Activated T-helper 1 cell treated with anti-CD3 and anti-CD28 coated beads, Interleukin-12 subunit alpha, Interleukin-12 subunit beta, Interleukin-2, Interleukin-4 antibody, amounts not matched to agents 30 ng/mL and 10 ng/mL and 1 ng/mL, durations not matched to agents 14 hours and 24 hours and 36 hours (primary cell): ENCODE measurements at places on chromosomes 5 and 9. TPM values are rescaled to one million over a fixed set of nuclear protein-coding genes. Genes with fewer than 3 reads are reported as not detected.
A peak's percentile ranks its signal among the peaks of the same experiment; 100 is the strongest.

The LCN1 gene
- total RNA-seq: not detected in 2 replicates

The BTNL8 gene
- total RNA-seq: not detected in 2 replicates

The EPB41L4A gene
- not detected in 2 replicates for total RNA-seq

GRCh38 chr5:147408980-147409379, 100.9 kb downstream of the DPYSL3 start:
- DNase-seq: no peak

GRCh38 chr5:138177941-138178515, 402 bp downstream of the BRD8 start:
- DNase-seq: peak; percentile 22

The TTLL11 gene
- total RNA-seq: 3.0 and 4.5 TPM in 2 replicates

The CTNND2 gene
- not detected in 2 replicates for total RNA-seq

DNA sequence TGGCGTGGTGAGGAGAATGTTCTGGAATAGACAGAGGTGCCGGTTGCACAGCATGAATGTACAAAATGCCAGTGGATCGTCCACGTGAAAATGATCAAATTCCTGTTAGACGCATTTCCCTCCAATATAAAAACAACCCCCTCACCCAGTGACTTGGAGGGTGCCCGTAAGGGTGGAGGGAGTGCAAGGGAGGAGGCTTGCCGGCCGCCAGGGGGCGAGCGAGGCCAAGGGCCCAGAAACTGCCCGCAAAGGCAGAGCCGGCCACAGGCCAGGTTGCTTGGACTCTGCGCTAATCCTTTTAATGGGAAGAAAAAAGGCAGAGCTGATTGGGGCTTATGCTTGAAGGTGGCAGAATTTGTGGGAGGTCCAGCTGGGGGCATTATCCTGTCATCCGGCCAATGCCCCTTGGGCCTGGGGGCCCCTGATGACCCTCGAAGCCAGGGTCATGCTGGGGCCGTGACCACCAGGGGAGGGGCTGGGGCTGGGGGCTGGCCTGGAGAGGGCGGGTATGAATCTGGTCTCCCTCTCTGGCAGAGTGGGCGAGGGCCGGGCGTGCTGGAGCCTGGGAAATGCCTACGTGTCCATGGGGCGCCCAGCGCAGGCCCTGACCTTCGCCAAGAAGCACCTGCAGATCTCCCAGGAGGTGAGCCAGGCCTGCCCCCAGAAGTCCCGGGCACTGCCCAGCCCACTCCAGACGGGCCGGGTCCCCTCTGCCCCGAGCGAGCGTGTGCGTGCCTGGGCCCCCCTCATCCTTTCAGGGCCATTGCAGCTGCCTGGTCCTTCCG, 12.0 kb downstream of the GPSM1 start:
- DNase-seq: no peak

DNA sequence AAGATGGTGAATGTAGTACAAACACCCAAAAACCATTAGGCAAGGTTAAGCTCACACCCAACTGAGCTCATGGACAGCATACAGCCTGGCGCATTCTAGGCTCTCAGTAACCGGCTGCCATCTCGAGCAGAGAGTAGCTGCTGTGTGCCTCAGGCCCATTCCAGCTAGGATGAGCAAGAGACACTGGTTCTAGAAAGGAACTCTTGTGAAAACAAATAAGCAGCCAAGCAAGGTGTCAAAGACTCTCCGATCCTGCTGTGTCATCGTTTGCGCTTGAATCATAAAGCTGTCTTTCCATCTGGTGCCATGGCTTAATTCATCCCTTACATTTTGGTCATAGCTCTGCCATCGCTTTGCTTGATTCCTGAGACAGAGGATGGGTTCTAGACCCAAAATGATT, 135.4 kb upstream of the MSX2 start:
- DNase-seq: no peak

The CSNK1A1 gene
- 195 and 205 TPM in 2 replicates for total RNA-seq

The DRD1 gene
- not detected in 2 replicates for total RNA-seq

The IGIP gene
- 2.5 and 3.5 TPM in 2 replicates for total RNA-seq

The FAM153A gene
- 6.3 and 6.5 TPM in 2 replicates for total RNA-seq

DNA sequence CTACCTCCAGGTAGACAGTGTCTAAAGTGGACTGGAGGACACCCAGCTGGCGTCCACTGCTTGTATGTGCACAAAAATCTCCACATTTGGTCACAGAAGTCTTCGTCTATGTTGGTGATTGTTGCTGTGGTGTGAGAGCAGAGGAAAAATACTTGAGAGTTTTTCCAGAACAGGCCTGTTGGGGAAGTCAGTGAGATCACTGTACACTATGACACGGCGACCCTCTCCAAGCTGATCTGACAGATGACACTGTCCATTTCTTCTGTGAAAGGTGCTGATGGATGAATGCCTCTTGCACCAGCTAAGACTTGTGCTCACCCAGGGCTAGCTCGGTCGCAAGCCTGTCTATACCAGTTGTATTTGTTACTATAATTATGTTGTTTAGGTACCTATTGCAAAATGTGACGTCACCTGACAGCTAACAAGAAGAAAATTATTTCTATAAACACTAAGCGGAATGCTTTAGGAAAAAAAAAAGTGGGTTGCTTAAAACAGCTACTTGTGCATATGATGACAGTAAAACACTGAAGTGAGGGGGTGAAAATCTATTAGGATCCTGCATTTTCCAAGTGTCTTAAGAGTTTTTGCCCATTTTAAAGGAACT, 142.3 kb downstream of the ROR2 start:
- no peak for DNase-seq

The DIMT1 gene
- 42.4 and 45.0 TPM in 2 replicates for total RNA-seq

DNA sequence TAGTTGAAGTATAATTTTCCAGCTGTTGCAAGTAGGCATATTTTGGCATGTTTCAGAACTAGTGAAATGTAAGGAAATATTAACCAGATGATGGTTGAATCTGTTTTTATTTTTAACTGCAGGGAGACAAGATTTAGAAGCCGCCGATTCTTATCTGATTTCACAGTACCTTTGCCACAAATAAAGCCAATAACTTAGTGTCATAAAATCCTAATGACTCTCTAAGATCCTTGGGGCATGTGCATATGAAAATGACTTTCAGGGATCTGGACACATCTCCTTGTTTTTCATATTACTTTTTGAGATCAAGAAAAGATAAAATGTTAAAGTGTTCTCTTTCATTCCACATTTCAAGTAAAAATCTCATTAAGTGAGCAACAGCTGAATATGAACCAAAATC, 125.8 kb upstream of the CNTLN start:
- DNase-seq: no peak

The LCN15 gene
- total RNA-seq: not detected in 2 replicates

DNA sequence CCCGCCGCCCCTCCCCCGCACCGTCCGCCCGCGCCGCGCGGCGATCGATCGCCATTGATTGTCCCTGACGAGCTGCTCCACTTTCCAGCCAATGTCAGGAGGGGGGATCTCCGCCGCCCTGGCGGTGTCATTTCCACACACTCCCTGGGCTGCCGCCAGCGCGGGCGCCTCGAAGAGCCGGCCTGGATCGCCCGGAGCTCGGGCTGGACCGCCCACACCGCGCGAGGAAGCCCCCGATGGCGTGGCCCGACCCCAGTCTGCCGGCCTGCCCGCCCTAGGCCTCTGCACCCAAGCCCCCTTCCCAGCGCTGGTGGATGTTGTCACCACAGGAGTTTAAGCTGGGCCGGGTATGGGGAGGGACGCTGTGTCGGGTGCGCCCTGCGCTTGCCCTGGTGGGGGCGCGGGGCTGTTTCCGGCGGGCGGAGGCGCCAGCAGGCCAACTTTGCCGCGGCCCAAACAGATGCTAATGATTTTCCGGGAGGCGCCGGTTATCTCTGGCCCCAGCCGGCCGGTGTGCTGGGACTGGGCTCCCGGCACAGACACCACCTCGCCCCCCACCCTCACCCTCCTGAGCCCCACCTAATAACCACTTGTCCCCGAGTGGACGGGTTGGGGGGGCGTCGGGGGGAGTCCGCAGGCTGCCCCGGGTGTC, 10.6 kb upstream of the CXXC5 start:
- DNase-seq: peak; percentile 17

GRCh38 chr9:95055334-95055850, 262.1 kb downstream of the FANCC start:
- DNase-seq: no peak

DNA sequence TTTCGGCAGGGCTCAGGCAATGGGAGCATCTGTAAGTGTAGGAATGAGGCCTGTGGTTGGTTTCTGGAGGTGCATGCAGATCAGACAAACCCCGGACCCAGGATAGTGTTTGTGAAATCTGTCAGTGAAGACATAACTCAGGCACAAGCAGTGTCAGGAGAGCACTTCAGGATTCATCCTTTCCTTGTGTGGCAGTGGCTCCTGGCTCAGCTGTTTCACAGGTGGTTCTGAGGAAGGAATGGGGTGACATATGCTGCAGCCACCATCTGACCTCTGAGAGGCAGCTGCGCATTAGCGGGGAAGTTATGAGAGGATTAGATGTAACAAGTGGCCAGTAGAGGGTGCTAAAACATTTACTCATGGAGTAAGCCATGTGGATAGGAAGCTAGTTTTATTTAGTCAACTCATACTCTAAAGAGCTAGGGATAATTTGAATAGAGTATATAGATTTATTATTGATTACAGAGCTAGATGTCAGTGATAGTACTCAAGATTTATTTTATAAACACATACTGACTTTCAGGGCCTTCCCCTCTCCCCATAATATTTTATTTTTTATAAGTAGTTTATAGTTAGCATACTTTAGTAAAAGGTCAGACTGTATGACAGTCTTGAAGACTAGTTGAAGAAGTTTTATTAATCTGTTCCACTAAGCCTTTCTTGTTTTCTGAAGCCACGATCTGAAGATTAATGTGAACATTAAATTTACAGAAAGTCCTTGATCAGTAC, 28.4 kb downstream of the NNT start:
- peak; percentile 31 for DNase-seq

GRCh38 chr9:76292246-76292645, 102.0 kb downstream of the RFK start:
- no peak for DNase-seq

DNA sequence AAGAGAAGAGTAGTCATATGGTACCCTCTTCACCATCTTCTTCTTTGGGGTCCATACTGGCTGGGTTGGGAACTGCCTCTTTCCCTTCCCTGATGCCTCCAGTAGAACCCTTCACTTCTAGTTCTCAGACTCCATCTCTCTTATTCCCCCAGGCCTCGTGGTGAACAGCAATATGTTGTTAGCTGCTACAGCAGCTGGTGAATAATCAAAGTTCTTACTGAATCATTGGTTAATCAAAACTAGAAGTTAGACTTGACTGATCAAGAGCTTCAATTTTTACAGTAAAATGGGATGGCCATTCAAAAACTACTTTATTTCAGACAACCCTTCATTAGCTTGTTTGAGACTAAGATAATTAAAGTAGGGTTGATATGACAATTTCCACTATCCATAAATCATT, 190.9 kb upstream of the GNA14 start:
- DNase-seq: no peak

The SLC45A2 gene
- 0.18 TPM in 1 of 2 replicates, not detected in the other for total RNA-seq

DNA sequence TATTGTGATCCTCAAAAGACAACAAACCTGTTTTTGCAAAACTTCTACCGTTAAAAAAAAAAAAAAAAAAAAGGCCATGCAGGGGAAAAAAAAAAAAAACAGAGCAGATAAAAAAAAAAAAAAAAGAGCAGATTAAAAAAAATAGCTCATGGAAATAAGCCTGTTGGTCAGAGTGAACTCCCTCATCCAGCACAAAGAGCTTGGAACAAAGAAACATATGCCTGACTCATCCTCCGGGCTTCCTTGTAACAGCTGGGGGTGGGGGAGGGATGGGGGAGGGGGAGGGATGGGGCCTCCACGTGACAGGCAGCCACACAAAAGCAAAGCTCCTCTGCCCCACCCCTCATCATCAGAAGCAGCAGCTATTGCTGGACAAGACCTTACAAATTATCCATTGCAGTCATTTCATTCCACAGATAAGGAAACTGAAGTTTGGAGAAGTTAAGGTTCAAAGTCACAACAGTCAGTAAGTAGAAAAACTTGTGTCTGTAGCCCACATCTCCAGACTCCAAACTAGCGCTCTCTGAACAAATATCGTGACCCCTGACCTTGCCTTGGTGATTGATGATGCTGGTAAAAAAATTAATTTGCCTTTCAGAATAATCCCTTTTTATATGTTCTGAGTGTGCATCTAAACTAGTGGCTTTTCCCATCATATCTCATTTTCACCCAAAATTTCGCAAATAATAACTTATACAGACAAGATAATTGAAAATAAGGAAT, 38.9 kb downstream of the SLC35D2 start:
- DNase-seq: no peak

- no peak for DNase-seq
Measured at GRCh38 chr9:108197008-108197365, 658.8 kb downstream of the ACTL7B start.

DNA sequence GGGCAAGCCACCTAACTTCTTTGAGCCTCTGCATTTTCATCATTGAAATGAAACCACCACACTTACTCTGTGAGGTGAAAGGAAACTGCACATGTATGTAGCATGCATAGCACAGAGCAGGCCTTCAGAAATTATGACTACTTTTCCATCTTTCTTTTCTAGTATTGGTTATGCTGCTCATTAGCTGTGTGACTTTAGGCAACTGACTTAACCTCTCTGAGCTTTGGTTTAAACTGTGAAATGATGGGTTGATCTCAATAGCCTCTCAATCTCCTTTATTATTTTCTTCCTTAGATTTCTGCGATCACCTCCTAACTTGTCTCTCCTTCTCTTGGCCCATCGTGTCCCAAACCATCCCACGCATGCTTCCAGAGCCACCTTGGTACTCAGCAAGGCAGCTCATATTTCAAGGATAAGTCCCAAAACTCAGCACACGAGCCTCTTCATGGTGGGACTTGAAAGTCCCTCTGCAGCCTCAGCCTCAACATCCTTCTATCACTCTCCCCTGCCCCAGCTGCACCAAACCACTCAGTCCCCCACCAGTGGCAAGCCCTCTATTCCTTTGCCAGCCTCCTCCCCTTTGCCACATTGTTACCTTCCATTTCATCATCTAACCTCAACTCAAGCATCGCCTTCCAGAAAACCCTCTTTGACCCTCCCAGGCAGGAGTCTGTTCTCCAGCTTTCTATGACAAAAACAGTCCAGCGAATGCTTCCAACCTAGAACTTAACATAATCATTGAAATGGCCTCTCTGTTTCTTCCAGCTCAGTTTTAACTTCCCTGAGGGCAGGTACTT, 60.3 kb upstream of the DNAH5 start:
- no peak for DNase-seq

- no peak for DNase-seq
Measured at GRCh38 chr5:1831257-1831656, 30.1 kb downstream of the NDUFS6 start.
